ENCODE measurements at places on chromosomes 1 and 21.

DNA sequence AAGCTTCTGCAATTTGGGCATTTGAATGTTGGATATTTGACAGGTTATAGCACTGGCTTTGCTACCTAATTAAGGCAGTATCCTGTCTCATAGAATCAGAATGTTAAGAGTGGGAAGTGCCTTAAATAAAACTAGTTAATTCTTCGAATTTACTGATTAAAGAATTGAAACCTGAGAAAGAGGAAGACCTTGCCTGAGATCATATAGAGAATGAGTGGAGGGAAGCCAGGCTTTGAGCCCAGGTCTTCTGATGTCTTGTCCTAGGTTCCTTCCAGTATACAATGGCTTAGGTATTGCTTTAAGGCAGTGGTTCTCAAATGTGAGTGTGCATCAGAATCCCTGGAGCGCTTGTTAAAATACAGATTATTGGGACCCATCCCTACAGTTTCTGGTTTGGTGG, 20.9 kb upstream of the SH3BGRL3 start:
- DNase-seq = no peak

- no peak for DNase-seq
Observed at GRCh38 chr1:158398818-158399514, at the start of gene OR10T2. Gene OR10T2 (minus strand): TSS chr1:158399466. CDS start chr1:158399466, 0 bp downstream.

DNA sequence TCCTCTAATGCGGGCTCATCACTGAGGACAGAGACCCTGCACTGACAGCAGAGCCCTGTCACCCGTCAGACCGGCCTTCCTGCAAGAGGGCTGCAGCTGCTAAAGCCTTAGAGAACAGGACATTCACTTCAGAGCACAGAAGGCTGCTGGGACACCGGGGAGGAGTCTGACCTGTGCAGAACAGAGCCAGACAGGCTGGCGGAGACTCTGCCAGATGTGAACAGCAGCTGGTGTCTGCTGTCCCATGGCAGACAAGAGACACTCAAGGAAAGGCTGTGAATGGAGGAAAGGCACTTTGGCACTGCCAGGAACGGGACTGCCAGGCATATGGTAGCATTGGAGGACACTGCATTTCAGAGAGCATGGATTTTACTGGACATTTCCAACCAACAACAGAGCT, 21.4 kb downstream of the MRAP start:
- no peak for DNase-seq

GRCh38 chr1:222099746-222100145, 357.9 kb upstream of the DUSP10 start:
- DNase-seq = no peak

DNA sequence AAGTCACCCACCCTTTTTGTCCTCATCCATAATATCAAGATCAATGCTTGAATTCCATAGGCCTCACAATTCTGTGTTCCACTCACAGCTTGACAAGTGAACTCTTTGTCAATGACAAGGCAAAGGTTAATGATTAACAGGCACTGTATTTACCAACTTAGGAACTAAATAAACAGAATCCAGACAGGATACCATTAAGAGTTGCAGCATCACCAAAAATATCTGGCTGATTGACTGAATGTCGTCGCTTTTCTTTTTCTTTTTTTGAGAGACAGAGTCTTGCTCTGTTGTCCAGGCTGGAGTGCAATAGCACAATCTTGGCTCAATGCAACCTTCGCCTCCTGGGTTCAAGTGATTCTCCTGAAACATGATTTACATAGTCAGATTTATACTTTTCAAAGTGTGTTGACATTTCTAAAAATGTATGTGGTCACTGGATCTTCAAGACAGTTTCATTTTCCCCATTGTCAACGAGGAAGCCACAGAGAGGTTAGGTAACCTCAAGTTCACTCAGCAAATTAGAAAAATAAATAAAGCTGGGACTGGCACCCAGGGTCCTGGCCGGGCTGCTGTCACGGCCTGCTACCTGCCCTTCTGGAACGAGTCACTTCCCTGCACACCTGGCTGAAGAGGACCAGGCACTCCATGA, 81.0 kb downstream of the PDE9A start:
- no peak for DNase-seq

DNA sequence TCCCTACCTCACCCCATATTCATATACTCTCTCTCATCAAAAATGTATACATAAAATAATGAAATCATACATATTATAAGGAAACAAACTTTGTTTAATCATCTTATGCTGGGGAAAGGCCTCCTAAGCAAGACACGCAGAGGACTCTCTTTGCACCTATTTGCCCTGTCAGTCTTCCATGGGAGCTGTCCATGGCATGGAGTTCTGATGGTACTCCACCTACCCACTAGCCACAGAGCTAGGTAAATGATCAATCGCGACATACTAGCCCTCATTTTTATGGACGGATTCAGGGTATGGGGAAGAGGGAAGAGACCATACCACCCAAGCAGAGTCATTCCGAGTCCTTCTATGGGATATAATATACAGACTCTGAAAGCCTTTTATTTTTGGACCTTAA, 131.0 kb downstream of the CSMD2 start:
- no peak for DNase-seq

GRCh38 chr1:220121791-220122530, 28.0 kb downstream of the IARS2 start:
- DNase-seq = no peak

DNA sequence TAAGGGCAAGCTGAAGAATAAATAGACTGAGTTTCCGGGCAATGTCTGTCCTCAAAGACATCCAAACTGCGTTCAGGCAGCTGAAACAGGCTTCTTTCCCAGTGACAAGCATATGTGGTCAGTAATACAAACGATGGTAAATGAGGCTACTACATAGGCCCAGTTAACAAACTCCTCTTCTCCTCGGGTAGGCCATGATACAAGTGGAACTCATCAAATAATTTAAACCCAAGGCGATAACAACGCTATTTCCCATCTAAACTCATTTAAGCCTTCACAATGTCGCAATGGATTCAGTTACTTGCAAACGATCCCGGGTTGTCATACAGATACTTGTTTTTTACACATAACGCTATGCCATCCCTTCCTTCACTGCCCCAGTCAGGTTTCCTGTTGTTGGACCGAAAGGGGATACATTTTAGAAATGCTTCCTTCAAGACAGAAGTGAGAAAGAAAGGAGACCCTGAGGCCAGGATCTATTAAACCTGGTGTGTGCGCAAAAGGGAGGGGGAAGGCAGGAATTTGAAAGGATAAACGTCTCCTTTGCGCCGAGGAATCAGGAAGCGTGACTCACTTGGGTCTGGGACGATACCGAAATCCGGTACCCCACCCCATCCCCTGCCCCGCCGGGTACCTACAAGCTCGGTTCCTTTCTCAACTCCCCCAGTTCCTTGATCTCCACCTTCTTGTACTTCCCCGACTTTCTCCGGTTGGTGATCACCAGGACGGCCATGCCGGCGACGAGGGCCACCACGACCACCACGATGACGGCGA, 1.3 kb downstream of the TACSTD2 start:
- DNase-seq = no peak

DNA sequence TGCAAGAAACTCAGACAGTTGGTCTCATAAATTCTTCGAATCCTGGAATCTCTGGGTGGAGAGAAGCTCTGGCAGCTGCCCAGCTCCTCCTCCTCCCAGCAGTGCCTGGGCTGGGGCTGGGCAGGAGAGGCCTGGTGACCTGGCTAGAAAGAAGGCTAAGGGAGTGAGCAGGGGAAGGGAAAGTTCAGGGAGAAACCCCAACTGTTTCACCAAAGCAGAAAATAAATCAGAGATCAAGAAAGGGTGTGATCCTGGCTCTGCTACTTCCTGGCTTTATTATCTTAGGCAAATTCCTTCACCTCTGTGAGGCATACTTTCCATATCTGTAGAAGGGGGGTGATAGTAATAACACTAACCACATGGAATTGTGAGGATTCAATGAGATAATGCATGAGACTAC, 8.8 kb upstream of the COL16A1 start:
- DNase-seq = no peak

- DNase-seq = no peak
Observed at GRCh38 chr1:12380326-12381249, 150.8 kb downstream of the VPS13D start.

- DNase-seq = no peak
Observed at GRCh38 chr1:12098786-12099185, 35.7 kb downstream of the TNFRSF8 start.

DNA sequence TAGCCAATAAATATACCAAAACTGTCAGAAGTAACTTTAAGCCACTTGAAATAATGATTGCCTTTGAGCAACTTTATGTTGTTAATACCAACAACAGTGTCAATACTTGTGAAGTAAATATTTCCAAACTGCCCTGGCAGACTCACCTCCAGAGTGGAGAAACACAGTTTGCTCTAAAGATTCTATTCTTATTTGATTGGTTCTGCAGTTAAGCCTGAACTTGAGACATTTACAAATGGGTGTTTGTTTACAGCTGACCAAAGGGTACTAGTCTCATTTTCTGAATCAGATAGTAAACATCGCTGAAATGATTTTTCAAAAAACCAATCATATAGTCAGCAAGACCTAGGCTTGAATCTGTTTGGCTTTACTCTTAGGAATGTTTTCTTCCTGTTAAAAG, 1.3 kb upstream of the MYOC start:
- DNase-seq = no peak

DNA sequence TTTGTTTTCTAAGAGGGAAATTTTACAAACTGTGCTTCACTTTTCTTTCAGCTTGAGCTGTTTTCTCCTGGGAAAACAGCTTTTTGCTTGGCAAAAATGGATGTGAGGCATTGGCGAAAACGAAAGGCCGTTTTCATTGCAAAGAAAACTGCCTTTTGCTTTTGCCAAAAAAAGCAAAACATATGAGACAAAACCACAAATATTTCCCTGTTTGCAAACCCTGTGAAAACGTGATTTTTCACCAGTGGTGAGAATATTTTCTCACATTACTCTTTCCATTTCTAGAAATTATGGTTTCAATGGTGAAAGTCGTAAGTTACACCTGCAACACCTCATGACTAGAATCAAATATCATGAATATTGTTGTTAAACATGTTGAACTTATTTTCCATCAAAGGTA, 74.0 kb upstream of the ZBTB18 start:
- no peak for DNase-seq

GRCh38 chr1:214146523-214146922, 134.4 kb upstream of the SMYD2 start:
- DNase-seq = no peak

- no peak for DNase-seq
Observed at GRCh38 chr1:75841421-75841820, 44.7 kb downstream of the MSH4 start.

GRCh38 chr1:103367186-103367585, 158.3 kb upstream of the RNPC3 start:
- DNase-seq = no peak

GRCh38 chr21:35222541-35222941, 173.4 kb upstream of the RUNX1 start:
- DNase-seq = peak; percentile 13

GRCh38 chr1:111082421-111083203, 57.3 kb downstream of the DRAM2 start:
- no peak for DNase-seq

GRCh38 chr1:159121526-159121925, 45.0 kb upstream of the AIM2 start:
- no peak for DNase-seq

DNA sequence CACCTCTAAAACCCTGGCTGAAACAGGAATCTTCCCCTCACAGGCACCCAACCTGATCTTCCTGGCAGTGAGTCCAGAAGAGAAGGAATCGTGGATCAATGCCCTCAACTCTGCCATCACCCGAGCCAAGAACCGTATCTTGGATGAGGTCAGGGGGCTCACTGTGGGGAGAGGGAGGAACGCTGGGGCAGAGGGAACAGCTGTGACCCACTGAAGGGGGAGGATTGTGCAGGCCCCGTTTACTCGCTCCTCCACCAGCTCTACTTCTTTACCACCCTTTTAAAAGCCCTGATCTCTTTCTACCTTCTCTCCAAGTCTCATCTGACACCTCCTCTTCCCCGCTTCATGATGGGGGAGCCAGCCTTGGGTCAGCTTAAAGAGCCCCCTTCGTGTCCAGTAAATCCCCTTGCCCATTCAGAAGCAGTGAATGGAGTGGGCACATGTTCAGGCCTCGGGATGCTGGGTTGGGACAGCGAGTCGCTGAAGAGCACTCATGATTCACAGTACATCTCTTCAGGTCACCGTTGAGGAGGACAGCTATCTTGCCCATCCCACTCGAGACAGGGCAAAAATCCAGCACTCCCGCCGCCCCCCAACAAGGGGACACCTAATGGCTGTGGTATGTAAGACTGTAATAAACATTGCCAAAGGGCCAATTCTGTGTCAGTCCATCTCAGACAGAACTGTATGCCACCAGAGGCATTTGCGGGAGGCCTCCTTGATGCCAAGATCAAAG, 7.3 kb downstream of the PLEKHO1 start:
- no peak for DNase-seq

- no peak for DNase-seq
Observed at GRCh38 chr1:65434760-65435159, 14.3 kb downstream of the LEPR start.

GRCh38 chr1:28370239-28371009, 884 bp downstream of the PHACTR4 start:
- no peak for DNase-seq

- DNase-seq = no peak
Observed at GRCh38 chr1:11537380-11537764, 58.4 kb downstream of the DISP3 start.

GRCh38 chr1:42962641-42963377, 4.1 kb upstream of the SLC2A1 start:
- DNase-seq = no peak

- DNase-seq = no peak
Observed at GRCh38 chr1:165544996-165545395, 1.2 kb downstream of the LRRC52 start.

GRCh38 chr1:114082867-114083585, 70.6 kb downstream of the SYT6 start:
- DNase-seq = no peak

- no peak for DNase-seq
Observed at GRCh38 chr1:183069562-183070216, 46.5 kb downstream of the LAMC1 start.

GRCh38 chr1:178310685-178311105, 186.1 kb downstream of the CLEC20A start:
- no peak for DNase-seq

- no peak for DNase-seq
Observed at GRCh38 chr1:199038156-199038555, 399.3 kb downstream of the PTPRC start.

DNA sequence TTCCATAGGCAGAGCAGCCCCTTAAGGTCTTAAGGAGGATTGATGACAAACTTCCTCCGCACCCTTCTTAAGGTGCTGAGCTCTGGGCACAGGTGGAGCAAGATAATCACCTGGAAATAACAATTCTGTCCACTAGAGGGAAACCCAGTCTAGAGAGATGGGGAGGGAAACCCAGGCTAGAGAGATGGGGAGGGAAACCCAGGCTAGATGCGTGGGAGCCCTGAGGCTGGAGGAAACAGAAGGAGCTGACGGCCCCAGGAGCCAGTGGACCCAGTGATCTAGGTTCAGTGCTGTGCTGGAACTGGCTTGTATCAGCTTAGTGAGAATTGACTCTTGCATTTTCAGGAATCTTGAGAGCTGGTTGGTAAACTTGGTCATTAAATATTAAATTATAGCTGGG, 17.8 kb upstream of the MYCL start:
- DNase-seq = no peak

DNA sequence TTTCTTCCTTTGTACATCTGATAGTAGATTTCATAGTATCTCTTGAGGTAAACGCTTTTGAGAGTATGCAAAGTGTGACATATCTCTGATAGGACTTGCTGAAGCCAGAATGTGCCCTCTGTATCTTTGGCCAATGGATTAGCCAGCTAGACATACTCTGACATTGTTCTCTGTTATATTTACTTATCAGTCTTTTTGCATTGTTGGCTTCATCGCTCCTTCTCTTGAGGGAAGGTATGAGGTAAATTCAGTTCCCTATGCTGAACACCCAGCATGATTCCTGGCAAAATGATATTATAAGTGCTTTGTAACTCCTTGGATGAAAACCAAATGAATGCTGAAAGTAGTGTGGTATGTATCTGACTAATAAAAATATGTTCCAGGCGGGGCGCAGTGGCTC, 163.2 kb upstream of the CACYBP start:
- DNase-seq = no peak
